ENCODE measurements at places on chromosomes 1 and 21. TPM values are rescaled to one million over a fixed set of nuclear protein-coding genes. Genes with fewer than 3 reads are reported as not detected.

Gene BCL2L15
- 0.03 TPM for total RNA-seq

Gene PRDX1
- 1,198 TPM for total RNA-seq

Gene LCE1D
- total RNA-seq, result not detected

Gene AGMAT
- 0.84 TPM for total RNA-seq

Gene KCNA2
- total RNA-seq, result not detected

Gene SNRNP40
- 183 TPM for total RNA-seq

Gene DCAF8
- total RNA-seq, result 71.9 TPM

Gene TEX35
- not detected for total RNA-seq

Gene CAMK2N1
- total RNA-seq, result 20.5 TPM

DNA sequence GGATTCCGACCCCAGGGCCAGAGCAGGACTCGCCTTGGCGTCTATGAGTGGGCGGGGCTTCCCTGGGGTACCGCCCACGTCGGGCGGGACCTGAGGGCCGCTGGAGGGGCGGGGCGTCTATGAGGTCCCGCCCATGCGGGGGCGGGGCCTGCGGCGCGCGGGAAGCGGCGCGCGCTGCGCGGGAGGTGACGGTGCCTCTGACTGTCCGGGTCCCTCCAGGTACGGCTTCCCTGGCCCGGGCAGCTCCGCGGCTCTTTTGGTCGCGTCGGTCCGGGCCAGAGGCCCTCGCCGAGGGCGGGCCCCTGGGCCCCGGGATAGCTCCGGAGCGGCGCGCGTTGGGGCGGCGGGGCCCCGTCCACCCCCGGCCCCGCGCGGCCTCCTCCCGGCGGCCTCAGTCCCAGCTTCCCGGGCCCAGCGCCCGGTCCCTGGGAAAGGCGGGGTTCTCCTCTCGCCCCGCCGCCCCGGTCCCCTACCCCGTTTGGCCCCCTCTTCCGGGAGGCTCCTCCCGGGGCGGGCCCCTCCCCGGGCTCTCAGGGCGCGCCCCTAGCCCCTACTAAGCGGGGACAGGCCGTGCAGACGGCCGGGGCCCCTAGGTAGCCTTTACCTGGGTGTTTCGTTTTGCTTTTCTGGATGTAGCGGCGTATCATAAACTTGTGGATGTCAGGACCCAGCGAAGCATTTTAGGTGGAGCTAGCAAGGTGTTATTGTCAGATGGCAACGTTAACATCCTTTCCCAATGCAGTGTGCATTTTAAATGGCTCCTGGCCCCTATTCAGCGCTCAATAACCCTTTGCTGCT is at the start of gene CHAF1B:
Gene CHAF1B, plus strand, starts transcription at position 160 of the 798 bp plus-strand sequence. CDS start 745 bp downstream, outside the sequence.
- DNase-seq, result peak; percentile 66

GRCh38 chr1:22284906-22285548 is 142.1 kb upstream of the WNT4 start:
- DNase-seq, result no peak

DNA sequence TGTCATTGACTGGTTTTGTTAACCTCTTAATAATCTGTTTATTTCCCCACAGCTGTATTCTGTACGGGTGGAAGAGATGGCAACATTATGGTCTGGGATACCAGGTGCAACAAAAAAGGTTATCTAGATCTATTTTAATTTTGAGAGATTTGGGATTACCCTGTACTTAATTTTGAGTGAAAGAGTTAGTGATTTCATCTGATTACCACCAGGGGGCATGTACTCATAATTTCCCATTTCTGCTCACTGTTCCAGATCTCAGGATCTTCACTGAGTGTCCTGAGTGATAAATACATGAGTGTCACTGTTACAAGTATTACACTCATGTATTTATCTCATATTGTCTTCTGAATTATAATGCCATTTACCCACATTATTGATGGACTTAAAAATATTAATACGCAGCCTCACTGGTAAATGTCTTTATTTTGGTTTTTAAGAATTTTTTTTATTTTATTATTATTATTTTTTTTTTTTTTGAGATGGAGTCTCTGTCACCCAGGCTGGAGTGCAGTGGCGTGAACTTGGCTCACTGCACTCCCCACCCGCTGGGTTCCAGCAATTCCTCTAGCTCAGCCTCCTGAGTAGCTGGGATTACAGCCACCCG is 27.4 kb downstream of the DTL start:
- no peak for DNase-seq

DNA sequence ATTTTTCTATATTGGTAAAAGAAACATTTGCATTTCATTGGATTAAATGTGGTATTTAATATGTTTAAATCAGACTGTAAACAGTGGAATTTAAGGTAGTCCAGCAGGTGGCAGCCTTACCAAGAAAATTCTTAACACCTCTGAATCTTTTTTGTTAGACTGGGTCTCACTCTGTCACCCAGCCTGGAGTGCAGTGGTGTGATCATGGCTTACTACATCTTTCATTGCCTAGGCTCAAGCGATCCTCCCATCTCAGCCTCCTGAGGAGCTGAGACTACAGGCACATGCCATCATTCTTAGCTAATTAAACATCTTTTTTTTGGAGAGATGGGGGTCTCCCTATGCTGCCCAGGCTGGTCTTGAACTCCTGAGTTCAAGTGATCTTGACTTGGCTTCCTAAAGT is 98.8 kb downstream of the RABGAP1L start:
- no peak for DNase-seq

GRCh38 chr1:43238085-43238484 is 31.7 kb upstream of the TMEM125 start:
- DNase-seq, result peak; percentile 56

DNA sequence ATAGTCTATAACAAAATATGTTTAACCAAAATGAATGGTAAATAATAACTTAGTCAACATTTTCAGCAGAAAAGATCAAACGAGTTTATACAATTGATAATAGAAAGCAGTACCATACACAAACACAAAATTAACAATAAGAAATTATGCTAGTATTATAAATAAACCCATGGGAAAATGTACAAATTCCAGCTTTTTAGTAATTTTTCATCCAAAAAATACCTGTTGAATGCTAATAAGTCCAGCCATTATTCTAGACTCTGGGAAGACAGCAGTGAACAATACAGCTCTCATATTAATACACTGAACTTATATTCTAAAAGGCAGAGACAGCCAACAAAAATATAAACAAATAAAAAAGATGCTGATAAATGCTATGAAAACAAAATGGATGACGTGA is 66.3 kb downstream of the AKT3 start:
- no peak for DNase-seq

- no peak for DNase-seq
Observed at GRCh38 chr1:82515650-82516049, 714.9 kb downstream of the ADGRL2 start.

DNA sequence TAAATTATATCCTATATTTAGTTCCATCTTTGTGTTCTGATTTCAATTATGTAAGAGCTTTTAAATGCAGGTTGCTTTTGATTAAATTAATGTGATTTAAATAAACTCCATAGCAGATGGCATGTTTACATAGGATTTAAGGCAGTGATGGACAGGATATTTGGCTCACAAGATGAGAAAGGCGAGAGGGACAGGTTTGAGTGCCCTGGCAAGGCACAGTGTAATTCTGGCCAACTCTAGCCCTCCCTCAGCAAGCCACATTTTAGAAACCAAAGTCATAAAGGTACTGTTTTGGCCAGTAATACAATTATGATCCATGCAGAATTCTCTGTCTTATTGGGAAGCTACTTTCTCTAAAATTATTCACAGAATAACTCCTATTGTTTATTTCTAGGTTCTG is 50.6 kb upstream of the C1orf146 start:
- no peak for DNase-seq

DNA sequence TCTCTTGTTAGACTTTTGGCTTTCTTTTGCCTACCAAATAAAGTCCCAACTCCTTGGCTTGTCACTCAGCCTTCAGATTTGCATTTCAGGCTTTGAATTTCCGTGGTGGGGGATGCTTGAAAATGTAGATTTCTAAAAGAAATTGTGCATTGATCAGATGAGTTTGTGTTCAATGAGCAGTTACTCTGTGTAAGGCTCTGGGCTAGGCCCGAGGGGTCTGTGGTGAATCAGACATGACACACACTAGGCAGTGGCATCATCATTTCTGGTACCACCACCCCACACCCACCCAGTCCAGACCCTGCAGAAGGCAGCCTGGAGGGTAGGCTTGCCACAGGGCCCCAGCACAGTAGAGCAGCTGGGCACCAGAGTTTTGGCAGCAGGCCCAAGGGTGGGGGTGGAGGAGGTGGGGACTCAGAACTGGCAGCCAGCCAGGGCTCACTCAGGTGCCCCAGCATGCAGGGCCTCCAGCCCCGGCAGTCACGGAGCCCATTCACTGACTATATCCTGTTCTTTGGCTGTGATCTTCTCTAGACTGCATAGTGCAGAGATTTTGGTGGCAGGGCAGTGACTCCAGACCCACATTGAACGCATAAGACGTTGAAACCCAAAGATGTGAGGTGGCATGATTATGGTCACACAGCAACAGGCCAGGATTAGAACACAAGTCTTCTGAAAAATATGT is 97.2 kb upstream of the ARTN start:
- peak; percentile 24 for DNase-seq

- no peak for DNase-seq
Observed at GRCh38 chr1:46554597-46555381, 3.3 kb upstream of the KNCN start.

- DNase-seq, result no peak
Observed at GRCh38 chr1:232493869-232494268, 136.1 kb downstream of the SIPA1L2 start.

DNA sequence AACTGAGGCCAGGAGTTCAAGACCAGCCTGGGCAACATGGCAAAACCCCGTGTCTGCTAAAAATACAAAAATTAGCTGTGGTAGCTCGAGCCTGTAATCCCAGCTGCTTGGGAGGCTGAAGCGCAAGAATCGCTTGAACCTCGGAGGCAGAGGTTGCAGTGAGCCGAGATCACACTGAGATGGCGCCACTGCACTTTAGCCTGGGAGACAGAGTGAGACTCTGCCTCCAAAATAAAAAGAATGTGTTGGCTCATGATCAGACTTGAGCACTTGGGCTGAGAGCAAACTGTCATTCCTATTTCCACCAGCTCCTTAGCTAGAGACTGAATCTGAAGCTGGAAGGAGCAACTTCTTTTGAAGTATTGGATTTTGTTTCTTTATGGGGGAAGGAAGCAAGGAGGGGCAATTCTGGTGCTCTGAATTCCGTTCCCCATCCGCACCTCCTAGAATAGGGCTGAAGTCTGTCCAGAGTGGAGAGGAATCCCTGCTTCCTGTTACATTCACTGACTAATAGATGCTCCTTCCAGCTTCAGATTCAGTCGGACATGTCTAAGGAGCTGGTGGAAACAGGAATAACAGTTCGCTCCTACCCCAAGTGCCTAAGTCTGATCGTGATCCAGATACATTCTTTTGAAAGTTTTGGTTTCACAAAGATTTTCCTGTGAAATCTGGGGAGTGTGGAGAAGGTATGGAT is 3.8 kb downstream of the ZNF672 start:
- DNase-seq, result peak; percentile 48

- DNase-seq, result no peak
Observed at GRCh38 chr21:27108701-27109100, 141.8 kb upstream of the ADAMTS5 start.

- DNase-seq, result no peak
Observed at GRCh38 chr1:2927393-2928360, 93.6 kb upstream of the ACTRT2 start.
